ENCODE measurements at places on chromosomes 4 and X.

GRCh38 chr4:6889736-6890324, 19.8 kb upstream of the TBC1D14 start:
- DNase-seq = no peak

GRCh38 chr4:103429283-103429682, 231.1 kb upstream of the CENPE start:
- DNase-seq = peak; percentile 27

- DNase-seq = no peak
Measured at GRCh38 chrX:128439159-128439558, 387.0 kb upstream of the ACTRT1 start.

- peak; percentile 17 for DNase-seq
Measured at GRCh38 chr4:152352622-152353116, 183.2 kb downstream of the FBXW7 start.

GRCh38 chr4:118749347-118749988, 64.3 kb downstream of the METTL14 start:
- no peak for DNase-seq

DNA sequence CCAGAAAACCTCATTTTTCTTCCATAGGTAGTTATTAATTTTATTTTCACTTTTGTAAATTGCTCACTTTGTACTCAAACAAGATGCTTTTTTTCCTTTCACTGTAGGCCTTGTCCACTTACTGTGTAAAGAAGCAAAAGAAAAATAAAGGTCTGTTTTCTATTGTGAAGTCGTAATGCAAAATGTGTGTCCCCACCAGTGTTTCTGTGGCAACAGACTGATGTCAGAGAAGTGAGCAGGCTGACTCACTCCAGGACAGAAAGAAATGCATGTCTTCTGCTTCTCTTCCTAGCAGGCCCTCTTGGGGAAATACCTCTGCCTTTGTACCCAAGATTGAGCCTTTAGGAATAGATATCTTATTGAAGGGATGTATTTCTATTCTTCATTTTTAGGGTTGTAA, 30.3 kb downstream of the INPP4B start:
- DNase-seq = no peak

GRCh38 chr4:112083587-112084347, 61.5 kb upstream of the FAM241A start:
- DNase-seq = no peak

DNA sequence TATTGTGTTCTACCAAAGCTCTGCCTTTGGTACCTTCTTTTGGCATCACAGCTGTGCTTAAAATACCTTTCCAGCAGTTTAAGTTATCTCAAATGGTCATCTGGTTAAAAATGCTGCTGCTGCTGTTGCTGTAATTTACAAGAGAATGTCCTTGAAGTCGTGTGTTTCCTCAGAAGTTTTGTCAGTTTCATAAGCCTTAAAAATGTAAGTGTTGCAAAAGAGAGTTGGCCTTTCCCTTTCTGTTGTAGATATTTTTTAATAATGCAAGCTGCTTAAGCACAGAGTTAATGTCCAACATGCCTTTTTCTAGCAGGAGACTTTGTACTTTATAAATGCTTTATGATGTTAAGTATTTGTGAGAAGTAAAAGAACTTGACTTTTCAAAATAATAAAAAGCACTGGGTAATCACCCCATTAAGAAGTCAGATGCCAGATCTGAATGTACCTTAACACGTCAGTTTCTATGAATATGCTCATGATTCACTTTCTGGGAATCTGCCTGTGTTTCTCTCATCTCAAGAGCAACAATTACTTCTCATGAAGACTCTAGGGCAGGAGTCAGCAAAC, 35.3 kb upstream of the TENM3 start:
- no peak for DNase-seq

- no peak for DNase-seq
Measured at GRCh38 chrX:153776611-153777045, 4.2 kb upstream of the SRPK3 start.

DNA sequence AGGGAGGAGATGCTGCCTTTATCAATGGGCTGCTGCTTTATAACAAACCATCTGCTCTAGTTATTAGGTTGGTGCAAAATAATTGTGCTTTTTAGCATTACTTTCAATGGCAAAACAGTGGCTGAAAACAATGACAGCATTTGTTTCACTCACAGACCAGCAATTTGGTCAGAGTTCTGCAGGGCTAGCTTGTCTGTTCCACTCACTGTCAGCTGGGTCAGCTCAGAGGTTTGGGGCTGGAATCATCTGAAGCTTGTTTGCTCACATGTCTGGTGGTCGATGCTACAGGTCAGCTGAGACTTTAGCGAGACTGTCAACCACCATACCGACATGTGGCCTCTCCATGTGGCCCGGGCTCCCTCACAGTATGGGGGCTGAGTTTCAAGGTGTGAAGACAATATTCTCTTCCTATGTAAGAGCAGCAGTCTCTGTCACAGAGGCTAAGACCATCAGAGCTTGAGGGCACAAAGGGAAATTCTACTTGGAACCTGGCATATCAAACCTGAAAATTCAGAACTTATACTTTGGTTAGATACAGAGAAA, 81.3 kb upstream of the LIMCH1 start:
- DNase-seq = no peak

DNA sequence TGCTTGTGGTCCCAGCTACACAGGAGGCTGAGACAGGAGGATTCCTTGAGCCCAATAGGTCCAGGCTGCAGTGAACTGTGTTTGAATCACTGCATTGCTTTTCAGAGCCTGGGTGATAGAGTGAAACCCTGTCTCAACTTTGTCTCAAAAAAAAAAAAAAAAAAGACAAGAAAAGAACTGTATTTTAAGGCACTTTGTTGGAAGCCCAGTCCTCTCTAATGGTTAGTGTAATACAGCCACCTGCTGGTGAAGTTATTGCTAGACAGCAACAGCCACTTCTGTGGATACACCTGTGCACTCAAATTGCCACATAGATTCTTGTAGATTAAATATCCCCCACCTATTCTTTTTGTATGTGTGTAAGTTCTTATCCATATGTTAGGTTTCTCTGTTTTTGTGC, 10.1 kb upstream of the FGG start:
- DNase-seq = peak; percentile 52

DNA sequence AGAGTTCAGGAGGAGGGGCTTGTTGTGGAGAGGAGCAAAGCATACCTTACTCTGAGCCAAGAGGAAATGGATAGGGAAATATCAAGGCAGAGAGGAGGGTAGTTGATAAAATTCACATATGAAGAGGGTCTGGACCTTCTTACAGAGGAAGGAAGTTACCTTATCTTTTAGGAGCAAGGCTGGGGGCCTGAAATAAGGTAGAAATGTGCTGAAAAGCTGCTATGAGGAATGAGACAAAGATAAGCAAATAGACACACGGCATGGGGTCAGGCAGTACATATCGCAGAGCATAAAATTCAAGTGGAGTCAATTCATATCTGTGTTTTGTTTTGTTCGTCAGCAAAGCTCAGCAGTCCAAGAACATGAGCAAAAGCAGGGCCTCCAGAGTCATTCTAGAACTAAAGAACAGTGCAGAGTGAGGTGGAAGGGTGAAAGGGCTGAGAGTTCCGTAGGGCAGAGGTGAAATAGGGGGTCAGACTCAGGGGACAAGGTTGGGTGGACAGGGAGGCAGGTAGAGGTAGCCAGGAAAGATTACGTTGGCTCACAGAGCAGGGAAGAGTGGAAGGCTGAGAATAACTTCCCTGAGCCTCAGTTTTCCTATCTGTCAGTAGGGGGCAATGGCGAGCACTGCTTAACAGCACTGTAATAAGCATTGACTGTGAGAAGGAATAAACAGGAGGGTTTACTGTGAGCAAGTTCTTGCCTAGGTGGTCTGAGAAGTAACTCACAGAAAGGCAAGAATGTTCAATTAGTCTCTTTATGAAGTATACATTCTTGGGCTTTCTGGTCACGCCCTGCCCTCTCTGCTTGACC, 9.2 kb downstream of the VSIG4 start:
- no peak for DNase-seq

DNA sequence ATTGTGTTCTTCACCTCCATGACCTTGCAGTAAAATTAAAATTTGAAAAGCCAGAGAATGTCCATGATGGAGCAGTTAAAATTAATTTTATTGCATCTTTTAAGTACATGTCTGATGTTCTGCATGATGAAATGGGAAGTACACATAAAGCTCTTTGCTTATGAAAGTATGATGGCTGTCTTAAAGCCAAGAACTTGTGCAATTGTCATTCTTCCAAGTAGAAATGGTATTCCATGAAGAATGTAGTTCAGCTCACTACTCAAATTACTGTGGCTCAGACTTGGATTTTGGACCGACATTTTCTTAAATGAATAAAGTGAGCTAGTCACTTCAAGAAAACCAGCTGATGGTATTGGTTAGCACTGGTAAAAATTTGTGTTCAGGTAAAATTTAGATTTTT, 161.7 kb upstream of the CXCL13 start:
- no peak for DNase-seq

DNA sequence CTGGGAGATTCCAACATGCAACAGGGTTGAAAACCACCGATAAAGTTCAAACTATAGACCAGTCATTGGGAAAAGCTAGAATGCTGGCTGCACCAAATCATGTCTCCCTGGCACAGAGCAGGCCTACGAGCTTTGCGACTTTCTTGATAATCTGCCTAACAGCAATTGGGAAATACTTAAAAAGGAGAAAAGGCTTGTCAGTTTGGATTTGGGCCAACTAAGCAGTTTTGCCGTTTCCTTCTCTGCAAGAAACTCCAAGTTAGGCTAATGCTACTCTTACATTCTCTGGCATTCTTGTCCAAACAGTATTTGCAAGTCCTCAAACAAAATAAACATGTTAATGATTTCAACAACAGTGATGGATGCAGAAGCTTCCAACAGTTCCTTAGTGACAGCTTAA, 87.9 kb downstream of the PDK3 start:
- no peak for DNase-seq

DNA sequence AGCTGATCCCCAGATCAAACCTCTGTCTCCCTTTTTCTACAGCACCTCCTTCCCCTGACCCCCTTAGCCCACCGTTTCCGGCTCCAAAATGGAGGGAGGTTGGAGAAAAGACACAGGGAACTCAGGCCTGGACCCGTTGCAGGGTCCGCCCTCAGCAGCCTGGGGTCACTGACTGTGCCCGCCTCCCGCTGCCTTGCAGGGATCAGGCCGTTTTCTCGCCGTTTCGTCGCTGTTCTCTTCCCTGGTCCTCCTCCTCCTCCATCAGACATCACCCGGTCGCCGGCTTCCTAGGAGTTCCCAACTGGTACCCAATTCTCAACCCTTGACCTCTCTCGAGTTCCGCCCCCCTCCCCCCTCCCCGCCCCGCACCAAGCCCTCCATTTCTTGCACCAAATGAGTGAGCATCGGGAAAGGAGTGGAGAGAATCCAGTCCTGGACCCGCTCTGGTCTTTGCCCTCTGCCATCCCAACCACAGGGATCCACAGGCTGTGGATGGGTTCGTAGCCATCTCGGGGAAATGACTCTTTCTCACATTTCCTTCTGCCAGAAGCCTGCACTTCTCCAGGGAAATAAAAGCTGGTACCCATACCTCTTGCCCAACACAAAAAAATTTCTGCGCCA, 493 bp downstream of the TCEAL5 start:
- no peak for DNase-seq

DNA sequence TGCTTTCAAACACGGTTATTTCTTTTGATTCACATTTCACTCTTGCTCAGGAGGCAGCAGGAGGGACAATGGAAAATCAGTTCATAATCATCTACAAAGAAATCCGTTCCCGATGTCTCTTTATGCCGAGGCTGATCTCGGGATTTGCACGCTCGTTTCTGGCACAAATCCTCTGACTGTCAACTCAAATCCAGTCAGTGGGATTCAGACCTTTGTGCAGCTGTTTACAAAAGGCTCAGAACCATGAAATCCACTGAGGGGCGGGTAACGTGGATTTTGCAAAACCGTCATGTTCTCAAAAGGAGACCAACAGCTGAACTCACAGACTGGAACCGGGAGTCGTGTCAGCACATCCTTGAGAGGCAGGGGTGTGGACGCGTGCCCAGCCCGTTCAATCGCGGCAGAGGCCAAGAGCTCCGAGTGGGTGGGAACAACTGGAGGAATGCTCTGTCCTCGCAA, 46.4 kb downstream of the ACOX3 start:
- DNase-seq = no peak

DNA sequence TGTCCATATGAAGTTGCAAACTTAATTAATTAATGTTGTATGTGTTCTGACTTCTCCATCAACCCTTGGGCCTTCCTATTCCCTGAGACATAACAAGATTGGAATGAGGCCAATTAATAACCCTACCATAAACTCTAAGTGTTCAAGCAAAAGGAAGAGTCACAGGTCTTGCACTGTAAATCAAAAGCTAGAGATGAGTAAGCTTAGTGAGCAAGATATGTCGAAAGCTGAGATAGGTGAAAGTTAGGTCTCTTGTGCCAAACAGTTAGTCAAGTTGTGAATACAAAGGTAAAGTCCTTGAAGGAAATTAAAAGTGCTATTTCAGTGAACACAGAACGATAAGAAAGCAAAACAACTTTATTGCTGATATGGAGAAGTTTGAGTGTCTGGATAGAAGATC, 58.2 kb upstream of the GPRIN3 start:
- DNase-seq = no peak

DNA sequence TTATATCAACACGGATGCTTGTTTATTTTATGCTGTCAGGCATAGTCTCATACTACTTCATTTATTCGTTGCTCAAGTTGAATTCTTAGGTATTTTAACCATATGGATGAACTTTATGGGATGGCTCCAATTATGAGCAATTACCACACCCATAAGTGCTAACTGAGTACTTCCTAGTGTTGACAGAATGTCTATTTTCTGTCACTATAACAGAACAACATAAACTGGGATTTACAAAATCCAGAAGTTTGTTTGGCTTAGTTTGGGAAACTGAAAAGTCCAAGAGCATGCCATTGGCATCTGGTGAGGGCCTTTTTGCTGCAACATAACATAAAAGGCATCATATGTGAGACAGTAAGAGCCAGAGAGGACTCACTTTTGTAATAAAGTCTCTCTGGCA, 21.0 kb downstream of the SULT1E1 start:
- no peak for DNase-seq

GRCh38 chrX:84956304-84956703, 47.4 kb upstream of the APOOL start:
- no peak for DNase-seq

GRCh38 chrX:1657367-1658070, 42.7 kb downstream of the ASMT start:
- DNase-seq = peak; percentile 65

DNA sequence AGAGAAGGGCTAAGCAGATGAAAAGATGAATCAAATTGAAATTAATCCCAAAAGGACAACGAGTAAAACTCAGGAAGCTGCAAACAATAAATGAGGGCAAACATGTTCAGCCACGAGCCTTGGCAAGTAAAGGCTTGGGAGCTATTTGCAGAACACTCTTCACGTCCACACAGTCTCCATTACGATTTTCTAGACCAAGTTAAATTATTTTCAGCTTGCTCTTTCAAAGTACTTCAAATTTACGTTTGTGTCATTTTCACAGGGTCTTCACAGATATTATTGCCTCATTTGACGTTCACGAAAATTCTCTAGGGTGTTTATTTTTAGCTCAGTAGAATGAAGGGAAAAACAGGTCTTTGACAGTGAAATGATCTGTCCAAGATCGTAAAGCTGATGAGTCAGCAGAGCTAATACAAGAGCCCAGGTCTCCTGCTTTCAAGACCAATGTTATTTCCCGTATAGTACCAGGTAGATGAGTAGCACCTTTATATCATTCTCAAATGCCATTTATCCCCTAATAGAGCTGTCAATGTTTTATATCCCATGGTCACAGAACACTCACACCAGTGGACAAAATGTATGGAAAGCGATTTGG, 20.9 kb downstream of the KLB start:
- DNase-seq = no peak

All from GM10248 (cell line).